ENCODE measurements at places on chromosomes 3 and 15.
A peak's percentile ranks its signal among the peaks of the same experiment; 100 is the strongest.

DNA sequence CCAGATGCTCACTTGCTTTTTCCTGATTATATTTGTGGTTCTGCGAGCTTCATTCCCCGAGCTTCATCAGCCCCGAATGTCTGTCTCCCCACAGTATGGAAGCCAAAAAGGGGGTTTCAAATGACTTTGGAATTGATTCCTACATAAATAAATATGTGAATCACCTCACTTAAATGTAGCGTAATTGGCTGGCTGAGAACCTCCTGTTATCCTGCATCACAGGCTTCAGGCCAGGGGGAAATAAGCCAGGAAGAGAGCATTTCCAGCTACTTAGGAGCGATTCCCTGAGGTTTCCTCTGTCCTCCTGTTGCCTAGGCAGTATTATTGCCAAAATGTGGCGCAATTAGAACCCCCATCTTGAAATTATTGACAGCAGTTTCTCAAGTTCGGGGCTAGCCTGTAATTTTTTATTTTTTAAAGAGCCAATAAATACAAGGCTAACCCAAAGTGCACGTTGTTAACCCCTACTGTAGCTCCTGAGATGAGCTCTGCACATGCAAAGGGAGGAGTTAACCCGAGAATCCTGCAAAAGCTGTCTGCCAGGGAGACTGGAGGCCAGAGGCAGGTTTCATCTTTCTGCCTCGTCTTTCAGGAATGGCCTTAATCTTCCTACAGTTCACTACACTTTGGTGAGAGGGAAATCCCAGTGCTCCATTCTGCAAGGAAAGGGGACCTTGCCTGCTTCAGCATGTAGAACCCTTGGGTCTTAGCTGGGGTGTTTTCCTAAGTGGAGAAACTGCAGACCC lies 148.2 kb downstream of the ADAMTS9 start:
- no peak for DNase-seq

GRCh38 chr3:117322866-117323265 lies 613.3 kb downstream of the TUSC7 start:
- DNase-seq = peak; percentile 12

GRCh38 chr3:196995646-196996355 lies 27.2 kb upstream of the PIGZ start:
- DNase-seq = no peak

- no peak for DNase-seq
Measured at GRCh38 chr3:142148044-142148791, 1.1 kb downstream of the TFDP2 start.

DNA sequence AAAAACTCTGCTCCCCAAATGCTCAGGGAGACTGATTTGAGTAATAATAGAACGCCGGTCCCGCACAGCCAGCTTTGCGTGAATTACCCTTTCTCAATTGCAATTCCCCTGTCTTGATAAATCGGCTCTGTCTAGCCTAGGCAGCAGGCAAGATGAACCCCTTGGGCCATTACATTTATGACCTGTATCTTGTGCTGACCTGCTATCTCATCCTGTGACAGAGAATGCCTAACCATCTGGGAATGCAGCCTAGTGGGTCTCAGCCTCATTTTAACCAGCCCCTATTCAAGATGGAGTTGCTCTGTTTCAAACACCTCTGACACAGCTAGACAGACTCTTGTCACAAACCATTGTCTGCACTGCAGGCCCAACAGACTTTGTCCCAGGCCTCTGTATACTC lies 13.8 kb upstream of the NUP210 start:
- no peak for DNase-seq

DNA sequence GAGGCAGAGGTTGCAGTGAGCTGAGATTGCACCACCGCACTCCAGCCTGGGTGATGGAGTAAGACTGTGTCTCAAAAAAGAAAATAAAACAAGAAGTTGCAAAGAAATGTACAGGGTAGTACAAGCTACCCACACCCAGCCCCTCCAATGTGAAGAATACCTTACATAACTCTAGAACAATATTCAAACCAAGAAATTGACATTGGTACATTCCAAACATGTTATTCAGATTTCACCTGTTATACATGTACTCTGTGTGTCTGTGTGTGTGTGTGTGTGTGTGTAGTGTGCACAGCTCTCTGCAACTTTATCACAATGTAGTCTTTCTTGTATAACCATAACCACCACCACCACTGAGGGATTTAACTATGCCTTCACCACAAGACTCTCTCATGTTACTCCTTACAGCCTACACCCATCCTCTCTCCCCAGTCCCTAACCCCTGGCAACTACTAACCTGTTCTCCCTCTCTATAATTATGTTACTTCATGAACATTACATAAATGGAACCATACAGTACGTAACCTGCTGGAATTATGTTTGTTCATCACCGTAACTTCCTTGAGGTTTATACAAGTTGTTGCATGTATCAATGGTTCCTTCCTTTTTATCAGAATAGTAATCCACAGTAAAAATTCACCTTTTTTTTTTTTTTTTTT lies 16.2 kb upstream of the TJP1 start:
- no peak for DNase-seq

DNA sequence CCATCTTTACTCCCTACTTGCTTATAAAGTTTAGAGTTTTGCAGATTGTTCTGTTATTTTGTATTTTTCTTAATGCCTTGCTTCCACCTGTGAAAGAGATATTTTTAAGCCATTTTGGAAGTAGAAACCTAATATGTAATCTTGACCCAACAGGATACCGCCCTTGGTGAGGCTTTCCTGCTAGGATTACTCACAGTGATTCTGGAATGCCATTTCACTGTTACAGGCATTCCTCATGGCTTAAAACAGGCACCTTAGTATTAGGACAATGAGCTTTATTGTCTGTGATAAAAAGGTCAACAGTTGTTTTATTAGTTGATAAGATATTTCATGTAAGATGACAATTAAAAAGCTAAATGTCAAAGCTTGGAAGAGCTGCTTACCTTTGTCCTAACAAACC lies 58.2 kb downstream of the PHLDB2 start:
- no peak for DNase-seq

- DNase-seq = no peak
Measured at GRCh38 chr3:59444294-59444671, 394.5 kb upstream of the CFAP20DC start.

All from renal cortex interstitium (tissue), 15 donors.